Muscle of back (tissue), 13 donors: ENCODE measurements at places on chromosomes 4 and X. TPM values are rescaled to one million over a fixed set of nuclear protein-coding genes. Genes with fewer than 3 reads are reported as not detected.

GRCh38 chr4:97411356-97411755, 731.9 kb downstream of the STPG2 start:
- peak; percentile 31 for DNase-seq

- no peak for DNase-seq
These were observed 61.1 kb upstream of the RBMX start for GRCh38 chrX:136941396-136942337.

DNA sequence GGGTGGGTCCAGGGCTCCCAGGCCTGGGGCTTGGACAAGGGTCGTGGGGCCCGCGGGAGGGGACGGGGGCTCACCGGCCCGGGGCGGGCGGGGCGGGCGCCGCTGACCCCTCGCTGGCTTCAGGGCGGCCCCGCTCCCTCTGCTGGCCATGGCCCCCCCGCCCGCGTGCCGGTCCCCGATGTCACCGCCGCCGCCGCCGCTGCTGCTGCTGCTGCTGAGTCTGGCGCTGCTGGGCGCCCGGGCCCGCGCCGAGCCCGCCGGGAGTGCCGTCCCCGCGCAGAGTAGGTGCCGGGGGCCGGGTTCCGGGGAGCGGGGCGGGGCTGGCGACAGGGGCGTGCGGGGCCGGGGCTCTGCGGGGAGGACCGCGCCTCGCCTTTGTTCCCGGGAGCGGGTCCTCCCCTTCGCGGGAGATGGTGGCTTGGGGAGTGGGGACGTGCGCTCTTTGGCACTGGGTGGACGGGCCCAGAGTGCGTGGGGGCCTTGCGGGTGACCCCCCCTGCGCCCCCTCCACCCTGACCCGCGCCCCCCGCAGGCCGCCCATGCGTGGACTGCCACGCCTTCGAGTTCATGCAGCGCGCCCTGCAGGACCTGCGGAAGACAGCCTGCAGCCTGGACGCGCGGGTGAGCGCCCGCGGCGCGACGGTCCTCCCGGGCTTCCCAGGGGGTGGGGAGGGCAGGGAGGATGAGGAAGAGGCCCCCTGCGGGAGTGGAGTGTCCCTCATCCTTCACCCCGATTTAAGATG, 16.8 kb upstream of the NAT8L start:
- DNase-seq = no peak

The TMPRSS11B gene
- polyA plus RNA-seq = not detected

The CPLX1 gene
- 0.19 TPM for polyA plus RNA-seq

GRCh38 chrX:40933132-40933705, 152.0 kb upstream of the USP9X start:
- peak; percentile 85 for DNase-seq

DNA sequence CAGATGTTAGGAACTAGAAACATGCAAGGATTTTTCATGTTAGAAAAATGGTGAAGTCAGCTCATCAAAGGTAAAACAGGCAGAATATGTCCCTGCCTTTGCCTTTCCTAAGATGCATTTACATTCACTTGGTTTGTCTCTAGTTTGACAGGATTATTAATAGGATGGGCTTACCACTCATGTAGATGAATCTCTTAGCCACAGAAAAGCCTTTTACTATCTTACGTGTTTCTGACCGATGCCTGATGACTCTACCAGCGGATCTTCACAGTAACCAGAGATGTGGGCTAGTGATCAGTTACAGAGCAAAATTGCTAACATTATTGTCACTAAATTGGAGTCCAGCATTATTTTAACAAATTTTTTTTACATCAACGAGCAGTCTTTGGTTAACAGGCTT, 187.6 kb downstream of the MAML3 start:
- DNase-seq = no peak

DNA sequence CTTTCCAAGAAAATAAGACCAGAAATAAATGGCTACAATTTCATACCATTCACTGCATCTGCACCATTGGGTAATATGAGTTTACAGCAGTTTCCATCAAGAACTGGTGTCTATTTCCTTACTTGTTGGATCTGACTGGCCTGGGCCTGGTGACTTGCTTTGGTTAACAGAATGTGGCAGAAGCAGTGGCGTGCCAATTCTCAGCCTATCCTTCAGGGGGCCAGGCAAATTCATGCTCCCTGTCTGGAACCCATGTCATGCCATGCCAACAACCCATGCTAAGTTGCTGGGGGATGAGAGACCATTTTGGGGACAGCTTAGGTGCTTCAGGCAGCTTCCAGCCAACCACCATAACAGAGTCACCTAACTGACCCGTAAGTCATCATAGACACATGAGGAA, 656.7 kb downstream of the SPOCK3 start:
- no peak for DNase-seq

DNA sequence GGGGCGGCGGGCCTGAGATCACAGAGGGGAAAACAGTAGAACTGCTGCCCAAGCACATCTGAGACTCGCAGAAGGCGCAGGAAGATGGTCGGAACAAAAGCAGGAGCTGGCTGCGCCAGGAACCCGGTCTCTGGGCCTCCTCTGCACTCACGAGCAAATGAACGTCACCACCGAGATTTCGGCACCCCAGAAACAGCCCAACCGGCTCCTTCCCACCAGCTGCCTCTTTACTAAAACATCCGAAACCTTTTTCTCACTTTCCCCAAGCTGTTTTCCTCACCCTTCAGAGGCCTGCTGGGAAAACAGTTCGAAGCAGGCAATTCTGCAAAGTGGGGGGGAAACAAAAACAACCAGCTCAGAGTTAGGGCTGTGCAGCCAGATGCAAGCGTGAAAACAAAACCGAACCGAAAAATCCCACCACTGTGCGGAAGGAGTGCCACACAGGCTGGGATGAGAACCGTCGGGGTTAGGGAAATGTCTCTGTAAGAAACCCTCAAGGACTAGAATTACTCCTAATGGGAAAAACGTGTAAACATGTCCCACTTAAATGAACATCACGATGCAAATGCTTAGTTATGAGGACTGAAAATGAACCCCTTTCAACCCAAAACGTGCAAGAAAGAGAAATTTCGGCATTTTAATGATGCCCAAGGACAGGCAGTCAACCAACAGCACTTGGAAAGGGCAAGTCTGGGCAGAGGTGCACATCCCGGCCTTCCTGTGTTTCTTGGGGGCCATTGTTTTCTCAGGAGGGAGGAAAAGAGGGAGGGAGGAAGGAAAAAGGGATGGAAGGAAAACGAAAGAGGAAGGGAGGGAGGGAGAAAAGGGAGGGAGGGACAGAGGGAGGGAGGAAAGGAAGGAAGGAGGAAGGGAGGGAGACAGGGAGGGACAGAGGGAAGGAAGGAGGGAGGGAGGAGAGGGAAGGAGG, 15.8 kb downstream of the DHRSX start:
- peak; percentile 73 for DNase-seq

The CT45A5 gene
- not detected for polyA plus RNA-seq

GRCh38 chr4:48329976-48330375, 11.4 kb upstream of the SLAIN2 start:
- DNase-seq = no peak

- DNase-seq = no peak
These were observed 74.5 kb upstream of the QRFPR start for GRCh38 chr4:121455285-121455684.

DNA sequence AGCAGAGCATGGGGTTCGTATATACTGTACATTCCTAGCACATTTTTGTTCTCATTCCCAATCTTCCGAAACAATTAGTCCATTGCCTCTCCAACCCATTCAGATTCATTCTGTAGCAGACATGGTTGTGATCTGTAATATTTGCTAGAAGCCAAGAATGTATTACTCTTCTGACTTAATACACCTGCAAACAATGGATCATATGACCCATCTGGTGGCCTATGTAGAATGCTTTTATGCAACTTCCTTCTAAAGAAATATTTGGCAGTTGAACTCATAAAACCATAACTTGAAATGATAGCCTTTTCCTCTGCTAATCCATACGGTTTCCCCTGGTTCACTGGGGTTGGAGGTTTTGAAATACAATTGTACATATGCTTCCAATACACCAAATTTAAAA, 32.8 kb upstream of the SGMS2 start:
- DNase-seq = no peak

DNA sequence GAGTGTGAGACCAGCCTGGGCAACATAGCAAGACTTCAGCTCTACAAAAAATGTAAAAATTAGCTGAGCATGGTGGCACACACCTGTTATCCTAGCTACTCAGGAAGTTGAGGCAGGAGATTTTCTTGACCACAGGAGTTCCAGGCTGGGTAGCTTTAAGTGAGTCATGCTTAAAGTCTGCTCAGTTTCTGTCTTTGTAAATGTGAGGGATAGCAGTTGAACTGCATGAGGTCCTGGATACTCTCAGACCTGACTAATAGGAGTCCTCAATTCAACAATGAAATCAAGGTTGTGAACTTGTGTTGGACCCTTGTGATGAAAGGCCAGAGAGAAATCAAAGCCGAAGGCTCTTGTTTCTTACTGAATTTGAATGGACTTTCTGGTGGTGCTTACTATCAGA, 45.2 kb downstream of the STARD8 start:
- DNase-seq = no peak

The WNK3 gene
- 1.9 TPM for polyA plus RNA-seq

DNA sequence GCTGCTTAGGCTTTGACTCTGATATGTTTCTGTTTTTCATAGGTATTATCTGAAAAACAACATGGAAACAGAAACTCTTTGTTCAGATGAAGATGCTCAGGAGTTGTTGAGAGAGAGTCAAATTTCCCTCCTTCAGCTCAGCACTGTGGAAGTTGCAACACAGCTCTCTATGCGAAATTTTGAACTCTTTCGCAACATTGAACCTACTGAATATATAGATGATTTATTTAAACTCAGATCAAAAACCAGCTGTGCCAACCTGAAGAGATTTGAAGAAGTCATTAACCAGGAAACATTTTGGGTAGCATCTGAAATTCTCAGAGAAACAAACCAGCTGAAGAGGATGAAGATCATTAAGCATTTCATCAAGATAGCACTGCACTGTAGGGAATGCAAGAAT, 238.6 kb downstream of the RAPGEF2 start:
- DNase-seq = no peak

The CXXC4 gene
- polyA plus RNA-seq = 2.1 TPM

The MAGED2 gene
- 920 TPM for polyA plus RNA-seq

DNA sequence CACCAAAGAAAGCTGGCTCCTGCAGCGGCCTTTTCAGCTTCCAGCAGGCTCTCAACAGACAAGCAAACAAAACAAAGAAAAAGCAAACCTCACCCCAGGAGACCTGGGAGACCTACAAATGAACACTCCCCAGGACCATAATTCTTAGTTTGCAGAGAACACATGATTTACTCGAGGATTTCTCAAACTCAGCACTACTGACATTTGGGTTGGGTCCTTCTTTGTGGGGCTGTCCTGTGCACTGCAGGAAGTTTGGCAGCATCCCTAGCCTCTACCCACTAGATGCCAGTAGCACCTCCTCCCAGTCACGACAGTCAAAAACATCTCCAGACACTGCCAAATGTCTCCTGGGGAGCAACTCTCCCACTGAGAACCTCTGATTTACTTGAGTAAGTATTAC, 21.9 kb downstream of the APOO start:
- DNase-seq = no peak

The RNF150 gene
- 37.4 TPM for polyA plus RNA-seq

DNA sequence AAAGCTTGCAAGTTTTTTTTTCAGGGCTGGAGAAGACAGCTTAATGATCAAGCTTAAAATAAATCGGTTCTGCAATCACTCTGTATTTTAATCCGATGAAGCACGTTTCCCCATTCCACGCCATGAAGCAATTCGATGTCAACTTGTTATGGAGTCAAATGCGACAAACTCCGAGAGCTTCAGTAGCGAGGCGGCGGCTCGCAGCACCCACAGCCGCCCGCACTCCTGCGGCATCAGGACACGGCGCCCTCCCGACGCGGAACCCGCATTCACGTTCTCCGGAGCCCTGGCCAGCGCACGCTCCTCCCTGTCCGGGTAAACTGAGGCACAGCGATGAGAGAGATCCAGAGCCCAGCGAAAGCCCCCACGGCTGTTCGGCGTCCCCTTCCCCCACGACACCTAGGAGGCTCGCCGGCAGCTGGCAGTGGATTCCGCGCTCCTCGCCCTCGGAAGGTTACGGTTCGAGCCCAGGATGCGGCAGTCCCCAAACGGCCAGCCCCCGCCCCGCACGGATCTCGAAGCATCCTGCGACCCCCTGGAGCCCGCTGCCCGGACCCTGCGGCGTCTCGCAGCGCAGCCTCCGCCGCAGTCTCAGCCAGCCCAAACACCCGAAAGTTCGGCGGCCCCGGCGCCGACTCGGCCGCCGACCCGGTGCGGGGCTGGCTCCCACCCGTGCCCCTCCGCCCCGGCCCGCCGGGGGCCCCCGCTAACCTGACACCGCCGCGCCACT, 507 bp downstream of the MFAP3L start:
- peak; percentile 45 for DNase-seq

DNA sequence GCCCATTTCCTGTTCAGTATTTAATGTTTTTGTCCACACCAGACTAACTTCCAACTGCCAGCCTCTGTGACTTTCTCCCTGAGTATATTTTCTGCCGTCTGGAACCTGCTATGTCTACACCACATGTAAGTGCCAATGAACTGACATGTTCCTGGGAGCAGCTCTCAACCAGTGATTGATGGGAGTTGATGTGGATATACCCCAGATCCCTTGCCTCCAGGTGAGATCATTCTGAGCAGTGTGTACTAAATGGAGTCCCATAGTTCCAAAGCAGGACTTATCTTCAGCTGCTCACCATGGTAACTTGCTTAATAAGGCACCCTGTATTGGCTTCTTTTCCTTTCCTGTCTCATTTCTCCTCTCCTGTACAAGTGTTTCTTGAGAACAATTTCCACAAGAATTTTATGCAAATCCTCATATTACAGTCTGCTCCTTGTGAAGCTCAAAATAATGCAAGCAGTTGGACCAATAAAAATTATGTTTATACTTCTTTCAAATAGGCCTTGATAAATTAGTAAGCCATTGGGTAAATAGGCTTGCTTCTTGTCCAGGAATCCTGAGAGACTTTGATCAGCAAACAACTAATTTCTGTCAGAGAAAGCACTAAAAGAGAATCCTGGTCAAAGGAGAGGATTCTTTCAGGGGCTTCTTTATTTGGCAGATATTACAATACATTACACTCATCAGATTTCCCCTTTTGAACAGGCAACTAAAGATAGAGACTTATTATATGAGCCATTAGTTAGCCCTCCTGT, 911.7 kb upstream of the NDST4 start:
- DNase-seq = no peak

The SPARCL1 gene
- 294 TPM for polyA plus RNA-seq

- peak; percentile 68 for DNase-seq
These were observed 160.3 kb downstream of the AFAP1 start for GRCh38 chr4:7779432-7779768.

DNA sequence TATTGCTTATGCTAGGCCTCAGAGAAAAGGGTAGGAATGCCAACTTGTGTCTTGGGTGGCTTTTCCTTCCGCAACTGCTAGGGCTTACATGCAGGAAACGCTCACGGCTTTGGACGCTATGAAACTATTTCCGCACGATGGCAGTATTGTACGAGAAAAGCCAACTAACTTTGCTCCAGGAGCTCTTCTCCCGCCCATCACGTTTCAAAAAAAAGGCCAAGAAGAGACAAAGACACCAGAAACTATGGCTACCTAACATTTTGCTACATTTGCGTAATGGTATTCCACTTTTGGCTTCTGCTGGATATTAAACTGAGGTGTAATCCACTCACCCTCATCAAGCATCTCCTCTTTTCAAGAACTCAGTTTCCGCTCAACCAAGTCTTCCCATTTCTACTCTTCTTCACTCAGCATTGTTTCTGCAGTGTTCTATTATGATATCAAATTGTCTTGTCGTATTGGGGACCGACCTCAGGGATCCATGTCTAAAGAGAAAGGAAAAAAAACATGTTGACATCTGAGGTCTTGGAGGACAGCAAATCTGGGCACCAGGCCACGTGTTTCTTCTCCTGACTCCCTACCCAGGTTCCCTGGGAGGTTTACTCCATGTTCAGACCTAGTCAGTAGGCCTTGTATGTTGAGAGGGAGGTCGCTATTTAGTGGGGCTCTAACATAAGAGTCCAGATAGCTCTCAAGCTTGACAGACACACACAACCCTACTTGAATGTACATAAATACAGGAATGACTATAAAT, 239.4 kb upstream of the STK26 start:
- no peak for DNase-seq
